T-helper 9 cell (primary cell): ENCODE measurements at places on chromosomes 4 and X.

GRCh38 chr4:126697748-126698147, 935.0 kb upstream of the INTU start:
- DNase-seq, result no peak

DNA sequence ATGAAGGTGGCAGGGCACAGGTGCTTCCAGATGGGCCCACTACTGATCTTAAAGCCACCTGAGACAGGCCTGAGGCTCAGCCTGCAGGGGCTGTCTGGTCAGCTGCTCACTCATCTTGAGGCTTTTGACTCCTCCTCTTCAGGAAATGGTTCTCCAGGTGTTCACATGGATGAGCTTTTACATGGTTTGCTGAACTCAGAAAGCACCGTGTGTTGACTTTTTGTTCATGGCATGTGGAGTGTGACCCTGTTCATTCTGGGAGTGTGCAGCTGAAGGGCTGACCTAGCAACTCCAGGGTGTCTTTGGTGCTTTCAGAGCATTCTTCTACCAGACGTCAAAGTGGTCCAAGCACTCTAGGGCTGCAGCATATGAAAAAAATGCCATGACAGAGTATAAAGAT, 111.1 kb downstream of the CCNG2 start:
- no peak for DNase-seq

DNA sequence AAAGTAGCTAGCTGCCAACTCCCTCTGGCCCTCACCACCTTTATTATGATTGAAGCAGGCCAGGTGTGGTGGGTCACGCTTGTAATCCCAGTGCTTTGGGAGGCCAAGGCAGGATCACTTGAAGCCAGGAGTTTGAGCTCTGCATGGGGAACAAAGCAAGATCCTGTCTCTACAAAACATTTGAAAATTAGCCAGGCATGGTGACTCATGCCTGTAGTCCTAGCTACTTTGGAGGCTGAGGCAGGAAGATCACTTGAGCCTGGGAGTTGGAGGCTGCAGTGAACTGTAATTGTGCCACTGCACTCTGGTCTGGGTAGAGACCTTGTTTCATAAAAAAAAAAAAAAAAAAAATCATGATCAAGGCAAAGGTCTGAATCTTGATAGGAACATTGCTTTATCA, 467.0 kb upstream of the DIPK2B start:
- no peak for DNase-seq

GRCh38 chr4:112731715-112732114, 94.8 kb downstream of the LARP7 start:
- DNase-seq, result no peak

DNA sequence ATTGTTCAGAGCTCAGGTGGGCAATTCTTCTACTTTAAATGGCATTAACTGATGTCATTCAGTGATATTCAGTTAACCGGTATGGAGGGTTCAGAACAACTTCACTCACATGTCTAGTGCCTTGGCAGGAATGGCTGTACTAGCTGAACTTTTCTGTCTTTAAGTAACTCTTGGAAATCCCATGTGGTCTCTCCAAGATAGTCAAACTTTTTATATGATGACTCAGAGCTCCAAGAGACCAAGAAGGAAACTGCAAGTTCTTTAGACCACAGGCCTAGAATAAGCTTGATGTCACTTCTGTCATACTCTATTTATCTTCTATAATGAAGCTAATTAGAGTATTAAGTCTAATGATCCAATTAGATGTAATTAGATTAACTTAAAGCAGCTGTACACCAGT, 24.9 kb downstream of the LHFPL1 start:
- DNase-seq, result no peak

- no peak for DNase-seq
These were observed 255.3 kb upstream of the NRK start for GRCh38 chrX:105567082-105567481.

DNA sequence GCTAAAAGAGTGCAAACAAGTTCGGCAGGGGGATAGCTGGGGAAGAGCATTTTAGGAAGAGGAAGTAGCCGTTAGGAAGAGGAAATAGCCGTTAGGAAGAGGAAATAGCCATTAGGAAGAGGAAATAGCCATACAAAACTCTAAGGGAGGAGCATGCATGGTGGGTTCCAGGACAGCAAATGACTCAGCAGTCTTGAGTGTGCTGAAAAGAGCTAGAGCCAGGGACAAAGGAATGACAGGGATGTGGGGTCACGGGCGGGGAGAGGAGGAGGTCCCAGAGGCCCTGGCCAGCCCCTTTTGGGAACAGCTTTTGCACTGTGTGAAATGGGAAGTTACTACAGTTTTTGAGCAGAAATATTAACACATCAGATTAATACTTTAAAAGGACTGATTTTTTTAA, 882.6 kb downstream of the TRIML1 start:
- DNase-seq, result no peak

DNA sequence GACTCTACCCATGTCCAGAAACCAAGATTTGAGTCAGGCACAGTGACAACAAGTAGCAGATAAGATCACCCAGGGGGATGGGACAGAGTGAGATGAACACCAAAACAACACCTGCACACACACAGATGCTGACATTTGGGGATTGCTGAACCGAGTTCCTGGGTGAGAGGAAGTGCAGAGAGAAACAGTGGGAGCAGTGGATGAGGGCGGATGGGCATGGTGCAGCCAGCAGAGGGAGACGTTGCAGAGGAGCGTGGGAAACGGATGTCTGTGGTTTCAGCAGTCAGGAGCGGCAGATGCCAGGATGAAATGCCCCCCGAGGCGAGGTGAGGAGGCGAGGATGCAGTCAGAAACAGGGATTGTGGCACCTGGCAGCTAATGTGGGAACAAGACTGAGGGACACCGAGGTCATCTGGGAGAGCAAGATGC, 78.6 kb upstream of the STS start:
- DNase-seq, result no peak

- no peak for DNase-seq
These were observed 424.9 kb downstream of the CENPC start for GRCh38 chr4:67120369-67120768.

GRCh38 chr4:53541577-53542206, 49.6 kb downstream of the LNX1 start:
- DNase-seq, result no peak

- no peak for DNase-seq
These were observed 1011.1 kb upstream of the HS3ST1 start for GRCh38 chr4:12439633-12440305.

GRCh38 chr4:33989820-33990443, 2254.4 kb downstream of the ARAP2 start:
- DNase-seq, result no peak

GRCh38 chr4:112523764-112524505, 8.0 kb upstream of the NEUROG2 start:
- DNase-seq, result peak; percentile 70

GRCh38 chrX:16444353-16444752, 205.6 kb upstream of the S100G start:
- DNase-seq, result no peak

GRCh38 chrX:68833855-68834331, 5.1 kb downstream of the EFNB1 start:
- no peak for DNase-seq

DNA sequence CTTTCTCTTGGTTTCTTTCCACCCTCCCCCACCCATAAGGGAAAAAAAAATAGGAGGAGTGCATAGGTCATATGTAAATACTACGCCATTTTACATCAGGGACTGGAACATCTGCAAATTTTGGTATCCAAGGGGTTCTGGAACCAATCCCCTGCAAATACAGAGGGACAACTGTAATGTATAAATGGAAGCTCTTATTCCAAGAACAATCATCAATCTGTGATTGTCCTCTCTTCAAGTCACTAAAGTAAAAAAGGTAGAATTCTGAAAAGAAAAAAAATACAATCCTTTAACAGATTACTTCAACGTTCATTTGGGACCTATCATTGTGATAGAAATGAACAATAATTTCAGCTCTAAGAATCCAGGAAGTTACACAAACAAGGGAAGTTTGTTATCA, 13.6 kb downstream of the PPA2 start:
- DNase-seq, result no peak

GRCh38 chrX:136627409-136627808, 20.5 kb upstream of the CD40LG start:
- DNase-seq, result no peak

GRCh38 chr4:85399270-85399669, 75.7 kb upstream of the ARHGAP24 start:
- DNase-seq, result no peak

- DNase-seq, result no peak
These were observed 280.6 kb upstream of the ZFP42 start for GRCh38 chr4:187714957-187715356.

DNA sequence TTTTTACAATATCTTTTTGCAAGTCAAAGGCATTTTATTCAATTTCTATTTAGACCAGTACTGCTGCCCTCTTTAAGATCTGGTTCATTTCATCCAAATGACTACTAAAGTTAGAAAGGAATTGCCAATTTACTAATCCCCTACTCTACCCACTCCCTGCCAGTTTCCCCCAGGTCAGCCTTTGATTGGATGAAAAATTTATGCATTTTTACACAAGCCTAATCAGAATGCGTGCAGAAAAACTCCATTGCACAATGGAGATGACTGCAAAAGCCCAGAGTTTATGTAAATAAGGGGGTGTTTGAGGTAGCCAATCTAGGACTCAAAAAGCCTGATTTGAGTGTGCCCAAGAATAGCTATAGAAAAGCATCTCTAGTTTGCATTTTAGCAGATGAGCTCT, 310.6 kb downstream of the PABPC4L start:
- DNase-seq, result no peak

DNA sequence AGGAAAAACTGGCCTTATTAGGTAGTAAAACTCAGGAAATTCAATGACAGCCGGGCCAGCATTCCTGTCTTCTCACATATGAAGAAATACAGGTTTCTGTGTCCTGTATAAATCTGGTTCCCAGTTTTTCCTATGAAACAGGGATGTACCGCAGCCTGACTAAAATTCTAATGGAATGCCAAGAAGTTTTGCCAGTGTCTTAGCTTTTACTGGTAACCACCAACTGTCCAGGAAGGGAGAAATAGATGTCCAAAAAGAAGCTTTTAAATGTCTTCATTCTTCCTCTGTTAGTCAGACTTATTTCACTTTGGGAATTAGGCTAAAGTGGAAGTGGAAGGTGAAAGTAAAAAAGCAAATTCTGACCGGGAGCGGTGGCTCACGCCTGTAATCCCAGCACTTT, 108.0 kb upstream of the TBL1X start:
- no peak for DNase-seq

DNA sequence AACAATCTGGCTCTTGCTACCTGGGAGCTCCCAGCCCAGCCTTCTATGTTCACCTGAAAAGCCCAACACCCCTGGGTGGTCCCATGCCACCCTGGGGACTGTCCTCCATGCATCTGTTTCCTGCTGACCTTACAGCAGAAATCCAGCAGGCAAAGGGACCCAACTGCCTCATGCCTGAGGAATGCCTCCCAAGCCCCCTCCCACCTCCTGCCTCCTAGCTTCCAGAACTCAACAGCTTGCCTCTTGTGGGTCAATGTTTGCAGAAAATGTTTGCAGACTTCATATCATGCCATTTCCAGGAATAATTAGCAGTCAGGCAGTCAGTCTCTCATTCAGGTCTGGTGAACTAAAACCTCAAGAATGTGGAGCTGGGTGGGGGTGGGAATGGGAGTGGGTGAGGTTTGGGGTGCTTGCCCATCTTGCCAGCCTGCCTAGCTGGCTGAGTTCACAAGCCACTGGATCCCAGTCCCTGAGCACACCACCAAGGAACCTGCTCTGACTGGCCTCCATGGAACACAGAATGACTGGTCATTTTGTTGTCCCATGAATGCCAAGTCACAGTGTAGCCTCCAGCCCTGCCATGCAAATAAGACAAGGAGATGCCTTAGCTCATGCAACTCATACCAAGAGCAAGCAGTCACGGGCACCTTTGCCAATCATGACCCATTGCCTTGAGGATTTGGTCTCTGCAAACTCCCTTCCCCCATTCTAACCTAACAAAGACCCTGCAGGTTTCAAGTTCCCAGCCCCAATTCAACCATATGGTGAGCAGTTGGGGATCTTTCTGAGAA, 12.1 kb upstream of the PLAC1 start:
- DNase-seq, result no peak

DNA sequence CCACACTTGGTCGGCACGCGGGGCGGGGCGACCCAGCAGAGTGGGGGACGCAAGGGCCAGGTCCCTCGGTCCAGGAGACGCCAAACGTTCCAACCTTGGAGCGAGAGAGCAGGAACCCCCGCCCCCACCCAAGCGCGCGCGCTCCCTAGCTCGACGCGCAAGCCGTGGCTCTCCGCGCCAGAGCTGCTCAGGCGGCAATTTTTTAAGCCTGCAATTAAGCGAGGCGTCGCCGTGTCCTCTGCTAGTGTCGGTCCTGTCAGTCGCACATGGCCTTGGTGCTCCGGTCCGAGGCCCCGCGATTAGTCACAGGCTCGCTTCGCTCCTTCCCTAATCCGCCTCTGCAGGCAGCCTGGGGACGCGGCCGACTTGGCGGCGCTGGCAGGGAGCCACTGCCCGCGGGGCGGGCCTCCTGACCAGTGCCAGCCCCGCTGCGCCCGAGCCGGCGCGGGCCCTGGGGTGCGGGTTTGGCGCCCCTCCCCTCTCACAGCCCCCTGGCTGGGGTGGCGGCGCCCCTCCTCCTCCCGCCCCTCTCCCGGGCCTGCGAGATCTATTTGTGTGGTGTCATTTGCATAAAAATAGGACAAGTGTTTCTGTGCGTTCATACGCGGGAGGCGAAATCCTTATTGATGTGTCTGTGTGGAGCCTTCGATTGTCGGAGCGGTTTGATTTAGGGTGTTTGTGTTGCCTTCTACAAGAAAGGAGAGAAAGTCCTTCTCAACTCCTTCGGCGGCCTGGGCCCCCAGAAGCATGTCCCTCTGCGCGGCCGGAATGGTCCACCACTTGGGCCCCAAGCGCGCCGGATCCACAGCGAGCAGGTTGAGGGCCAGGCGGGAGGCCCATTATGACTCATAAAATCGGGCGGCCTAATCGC, 9.8 kb upstream of the BCOR start:
- no peak for DNase-seq

- no peak for DNase-seq
These were observed 93.9 kb downstream of the CEP44 start for GRCh38 chr4:174377613-174378012.

GRCh38 chr4:26524011-26524410, 33.7 kb upstream of the CCKAR start:
- DNase-seq, result no peak

DNA sequence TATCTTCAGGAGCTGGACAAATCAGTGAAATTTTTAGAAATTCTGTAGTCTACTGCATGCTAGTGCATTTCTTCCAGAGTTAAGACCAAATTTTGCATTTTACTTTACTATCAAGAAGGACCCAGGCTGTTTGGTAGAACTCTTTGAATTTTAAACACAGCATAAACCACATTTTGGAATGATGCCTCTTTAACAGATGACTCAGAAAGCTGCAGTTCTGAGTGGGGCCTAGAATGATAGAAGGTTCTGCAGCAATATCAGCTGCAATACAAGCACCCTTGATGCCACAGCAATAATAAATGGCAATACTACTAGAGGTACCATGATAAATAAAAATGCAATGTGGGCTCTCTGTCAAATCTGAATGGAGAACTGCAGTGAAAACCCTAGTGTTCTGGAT, 198.7 kb downstream of the TMA16 start:
- DNase-seq, result no peak
